SW 1271 (cell line): ENCODE measurements at places on chromosomes 13 and 19.

DNA sequence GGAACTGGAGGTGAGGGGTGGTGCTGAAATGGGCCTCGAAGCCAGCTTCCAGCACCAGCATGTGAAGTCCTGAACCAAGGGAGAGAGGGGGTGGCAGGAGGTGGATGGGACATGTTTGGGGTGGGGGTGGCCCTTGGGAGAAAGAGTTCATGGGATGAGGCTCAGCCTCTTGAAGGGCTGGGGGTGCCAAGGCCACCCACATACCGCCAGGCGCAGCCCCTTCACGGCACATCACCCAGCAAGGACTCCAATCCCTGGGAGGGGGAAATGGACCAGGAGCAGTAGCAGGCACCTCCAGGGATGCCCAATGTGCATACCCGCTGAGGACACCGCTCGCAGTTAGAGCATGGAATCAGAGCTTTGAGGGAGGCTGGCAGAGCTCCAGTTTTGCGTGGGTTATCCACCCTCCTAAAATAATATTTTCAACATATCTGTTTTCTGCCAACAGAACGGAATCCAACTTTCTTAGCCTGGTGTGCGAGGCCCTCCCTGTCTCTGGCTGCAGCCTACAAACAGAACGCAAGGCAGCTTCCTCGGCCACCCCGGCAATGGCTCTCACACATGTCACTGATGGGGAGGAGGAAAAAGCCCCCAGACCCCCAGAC, 140.5 kb upstream of the VSTM2B start:
- no peak for DNase-seq

GRCh38 chr19:40690693-40691420, 406 bp upstream of the NUMBL start:
- DNase-seq = peak; percentile 41

- no peak for DNase-seq
These were observed 386.6 kb downstream of the KCNRG start for GRCh38 chr13:50401721-50402465.

DNA sequence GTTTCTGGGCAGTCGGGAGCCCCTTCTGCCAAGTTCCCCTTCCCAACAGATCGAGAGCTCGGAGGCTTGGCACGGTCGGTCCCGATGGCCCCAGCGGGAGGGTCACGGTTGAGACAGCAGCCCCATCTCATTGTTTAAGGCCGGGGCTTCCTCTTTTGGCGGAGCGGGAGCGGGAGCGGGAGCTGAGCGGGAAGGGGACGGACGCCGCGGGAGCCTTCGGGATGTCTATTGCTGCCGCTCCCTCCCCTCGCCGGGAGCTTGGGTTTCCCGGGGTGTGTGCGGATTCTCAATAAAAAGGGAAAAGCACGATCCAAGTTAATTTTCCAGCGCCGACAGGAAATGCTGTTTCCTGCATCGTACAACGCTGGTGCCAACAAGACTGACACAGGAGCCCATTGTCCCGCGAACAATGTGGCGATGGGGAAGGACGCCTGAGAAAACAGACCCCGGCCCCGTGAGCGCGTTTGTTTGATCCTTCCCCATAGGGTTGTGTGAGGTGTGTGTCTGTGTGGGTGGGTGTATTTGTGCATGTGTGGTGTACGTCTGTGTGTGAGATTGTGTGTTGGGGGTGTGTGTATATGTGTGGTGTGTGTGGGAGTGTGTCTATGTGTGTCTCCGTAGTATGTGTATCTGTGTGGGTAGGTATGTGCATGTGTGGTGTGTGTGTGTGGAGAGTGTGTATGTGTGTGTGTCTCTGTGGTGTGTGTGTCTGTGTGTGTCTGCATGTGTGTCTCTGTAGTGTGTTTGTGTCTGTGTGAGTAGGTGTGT, 36.3 kb upstream of the FLT1 start:
- DNase-seq = no peak

DNA sequence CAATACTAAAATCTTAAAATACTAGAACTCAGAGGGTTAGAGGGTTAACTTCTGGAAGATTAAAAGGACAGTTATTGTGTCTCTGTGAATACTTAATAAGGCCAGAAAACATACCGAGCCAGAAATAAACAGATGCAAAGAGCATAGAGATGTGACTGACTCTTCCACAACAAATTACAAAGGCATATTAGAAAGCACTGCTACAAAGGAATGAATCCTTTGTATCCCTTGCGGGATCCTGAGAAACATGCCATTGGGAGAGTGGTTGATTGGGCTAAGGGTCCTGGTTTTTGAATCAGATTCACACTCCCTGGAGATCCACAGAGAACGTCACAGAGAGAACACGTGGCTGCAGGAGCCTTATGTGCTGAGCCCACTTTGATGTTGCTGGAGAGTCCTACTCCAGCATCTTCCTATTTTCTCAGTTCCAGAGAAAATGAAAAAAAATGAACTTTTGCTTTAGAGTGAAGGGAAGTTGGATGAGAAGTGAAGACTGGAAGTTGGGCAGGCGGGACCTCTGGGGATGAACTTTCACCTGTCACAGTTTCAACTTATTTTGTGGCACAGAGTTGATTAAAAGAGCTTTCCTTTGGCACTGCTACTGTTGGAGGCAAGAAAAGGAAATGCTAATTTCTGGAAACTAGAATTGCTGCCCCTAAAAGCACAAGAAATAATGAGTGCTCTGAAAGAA, 309.9 kb downstream of the DCT start:
- DNase-seq = no peak

DNA sequence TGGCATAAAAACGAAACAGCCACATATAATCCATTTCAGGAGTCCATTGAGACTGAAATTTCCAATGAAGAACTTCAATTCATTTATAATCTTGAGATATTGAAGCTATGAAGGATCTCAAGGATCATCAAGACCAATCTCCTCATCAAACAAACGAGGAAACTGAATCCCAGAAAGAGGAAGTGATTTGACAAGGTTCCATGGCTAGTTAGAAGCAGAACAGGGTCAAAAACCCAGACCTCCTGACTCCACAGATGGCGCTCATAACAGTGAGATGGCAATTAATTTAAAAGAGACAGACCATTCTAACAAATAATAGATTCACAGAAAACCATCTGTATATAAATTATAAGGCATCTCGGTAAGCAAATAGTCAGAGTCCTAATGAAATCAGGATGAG, 229.7 kb downstream of the KCTD12 start:
- no peak for DNase-seq

DNA sequence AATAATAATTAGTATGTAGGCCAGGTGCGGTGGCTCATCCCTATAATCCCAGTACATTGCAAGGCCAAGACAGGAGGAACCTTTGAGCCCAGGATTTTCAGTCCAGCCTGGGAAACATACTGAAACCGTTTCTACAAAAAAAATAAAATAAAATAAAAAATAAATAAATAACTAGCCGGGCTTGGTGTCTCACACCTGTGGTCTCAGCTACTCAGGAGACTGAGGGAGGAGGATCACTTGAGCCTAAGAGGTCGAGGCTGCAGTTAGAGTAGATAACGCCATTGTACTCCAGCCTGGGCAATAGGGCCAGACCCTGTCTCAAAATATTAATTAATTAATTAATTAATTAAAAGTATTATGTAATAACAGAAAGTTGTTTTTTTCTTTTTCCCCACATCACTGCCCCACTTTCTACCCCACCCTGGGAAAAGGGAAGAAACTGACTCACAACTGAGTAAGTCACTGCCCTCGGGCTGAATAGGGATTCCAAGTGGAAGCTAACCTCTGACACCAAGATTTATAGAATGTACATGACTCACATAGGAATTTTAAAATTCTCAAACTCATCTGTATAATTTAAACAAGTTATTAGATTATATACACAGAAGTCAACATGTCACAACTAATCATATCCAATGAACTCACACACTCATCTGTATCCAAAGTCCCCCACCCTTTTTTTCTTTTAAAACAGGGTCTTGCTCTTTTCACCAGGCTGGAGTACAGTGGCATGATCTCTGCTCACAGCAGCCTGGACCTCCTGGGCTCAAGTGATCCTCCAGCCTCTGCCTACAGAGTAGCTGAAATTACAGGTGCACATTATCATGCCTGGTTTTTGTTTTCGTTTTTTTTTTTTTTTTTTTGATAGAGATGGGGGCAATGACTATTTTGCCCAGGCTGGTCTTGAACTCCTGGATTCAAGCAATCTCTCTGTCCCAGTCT, 12.5 kb downstream of the ZNF611 start:
- peak; percentile 41 for DNase-seq

GRCh38 chr19:10544242-10544752, 593 bp downstream of the ATG4D start:
- no peak for DNase-seq

GRCh38 chr13:23667750-23668149, 97.5 kb downstream of the TNFRSF19 start:
- DNase-seq = no peak

GRCh38 chr13:43848001-43848649, 31.4 kb downstream of the CCDC122 start:
- peak; percentile 12 for DNase-seq

GRCh38 chr13:59203855-59204254, 959.9 kb downstream of the DIAPH3 start:
- no peak for DNase-seq
